Sciatic nerve (tissue), 2 donors: ENCODE measurements at places on chromosomes 16 and 17.
A peak's percentile ranks its signal among the peaks of the same experiment; 100 is the strongest.

DNA sequence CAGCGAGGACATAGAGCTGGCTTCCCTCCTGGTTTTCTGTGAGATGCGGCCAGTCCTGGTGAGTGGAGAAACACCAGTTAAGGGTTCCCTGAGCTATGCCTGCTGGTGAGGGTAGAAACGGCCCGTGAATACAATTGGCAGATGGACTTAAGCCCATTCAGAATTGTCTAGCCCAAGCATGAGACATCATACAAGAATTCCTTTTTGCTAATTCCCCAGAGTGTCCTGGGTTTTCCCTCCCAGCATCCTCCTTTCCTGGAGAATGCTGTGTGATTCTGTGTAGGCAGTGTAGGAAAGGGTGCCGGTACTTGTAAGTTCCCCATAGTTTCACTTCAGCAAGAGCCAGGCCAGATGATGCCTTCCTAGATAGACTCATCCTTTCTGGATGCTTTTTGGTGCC is 65.1 kb downstream of the SDR42E1 start:
- DNase-seq, result no peak

- DNase-seq, result no peak
Observed at GRCh38 chr17:3695723-3696411, at the start of gene P2RX5. TSS of gene P2RX5 (minus strand) at chr17:3696155. CDS start at chr17:3696005, 150 bp downstream.

DNA sequence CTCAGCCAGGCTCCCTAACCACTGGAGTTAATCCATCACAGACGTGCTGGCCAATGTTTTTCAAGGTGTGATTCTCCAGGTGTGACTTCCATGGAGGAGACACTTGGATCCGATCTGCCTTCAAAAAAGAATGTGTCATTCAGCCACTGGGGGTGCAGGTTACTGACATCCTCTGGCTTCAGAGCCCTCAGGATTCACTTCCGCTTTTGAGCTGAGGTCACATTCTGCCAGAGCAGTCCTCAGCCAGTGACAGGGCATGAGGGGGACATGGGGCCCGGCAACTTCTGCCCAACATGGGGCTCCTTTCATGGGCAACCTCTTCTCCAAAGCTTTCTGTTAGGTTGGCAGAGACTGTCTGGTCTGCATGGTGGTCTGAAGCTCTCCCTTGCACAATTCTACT is 81.4 kb downstream of the GRIN2A start:
- DNase-seq, result no peak

DNA sequence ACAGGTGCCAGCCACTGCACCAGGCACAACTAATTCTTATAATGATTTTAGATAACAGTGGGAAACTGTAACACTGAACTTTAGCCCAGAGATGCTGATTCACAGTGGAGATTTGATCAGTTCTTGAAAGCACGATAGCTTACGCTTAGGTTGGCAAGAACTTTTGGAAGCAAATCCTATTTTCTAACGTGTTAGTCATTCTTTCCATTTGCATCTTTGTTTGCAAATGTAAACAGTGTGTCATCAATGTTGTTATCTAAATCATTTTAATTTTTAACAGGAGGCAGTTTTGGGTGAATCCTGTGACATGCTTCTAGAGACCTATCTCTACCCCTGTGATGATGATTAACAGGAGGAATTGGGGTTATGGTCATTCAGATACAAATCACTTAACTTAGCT is 35.7 kb upstream of the GNA13 start:
- no peak for DNase-seq

DNA sequence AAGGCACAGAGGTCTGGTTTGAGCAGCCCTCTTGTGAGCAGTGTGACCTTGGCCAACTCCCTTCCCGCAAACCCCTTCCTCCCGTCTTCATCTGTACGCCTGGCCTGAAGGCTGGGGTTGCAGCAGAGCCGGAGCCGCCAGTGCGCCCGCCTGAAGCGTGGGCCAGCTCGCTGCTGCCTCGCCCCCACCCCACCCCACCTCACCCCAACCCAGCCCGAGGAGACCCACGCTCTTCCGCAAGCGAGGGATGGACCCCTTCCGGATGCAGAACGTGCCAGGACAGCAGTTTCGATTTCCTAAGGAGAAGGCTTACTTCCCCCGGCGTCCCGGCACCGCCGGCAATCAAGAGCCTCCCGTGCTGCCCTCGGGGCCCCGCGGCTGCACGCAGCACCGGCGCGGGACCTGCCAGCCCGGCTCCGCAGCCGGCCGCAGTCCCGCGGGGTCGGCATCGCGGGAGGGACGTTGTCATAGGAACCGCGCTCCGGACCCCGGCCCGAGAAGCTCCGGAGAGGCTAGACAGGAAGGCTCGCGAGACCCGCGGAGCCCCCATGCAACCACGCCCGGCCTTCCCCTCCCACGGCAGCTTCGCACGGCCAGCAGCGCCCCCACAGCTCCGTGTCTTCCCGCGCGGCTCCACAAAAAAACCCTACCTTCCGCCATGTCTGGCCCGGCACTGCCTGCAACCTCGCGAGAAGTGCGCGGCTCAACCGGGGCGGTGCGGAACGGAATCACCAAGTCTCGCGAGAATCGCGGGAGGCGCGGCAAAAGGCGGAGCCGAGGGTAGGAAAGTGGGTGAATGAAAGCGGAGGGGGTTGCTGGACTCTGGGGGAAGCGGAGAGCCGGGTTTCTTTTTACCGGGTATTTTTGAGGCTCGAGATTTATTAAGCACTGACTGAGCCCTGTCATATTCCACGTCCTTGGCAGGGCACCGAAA is at the start of gene ANKFY1:
Gene ANKFY1, minus strand, starts transcription at position 698 of the 934 bp plus-strand sequence. Its CDS starts 38 bp downstream, at position 660.
- DNase-seq, result peak; percentile 99

- no peak for DNase-seq
Observed at GRCh38 chr17:10668775-10669174, 11.7 kb upstream of the MYH3 start.

DNA sequence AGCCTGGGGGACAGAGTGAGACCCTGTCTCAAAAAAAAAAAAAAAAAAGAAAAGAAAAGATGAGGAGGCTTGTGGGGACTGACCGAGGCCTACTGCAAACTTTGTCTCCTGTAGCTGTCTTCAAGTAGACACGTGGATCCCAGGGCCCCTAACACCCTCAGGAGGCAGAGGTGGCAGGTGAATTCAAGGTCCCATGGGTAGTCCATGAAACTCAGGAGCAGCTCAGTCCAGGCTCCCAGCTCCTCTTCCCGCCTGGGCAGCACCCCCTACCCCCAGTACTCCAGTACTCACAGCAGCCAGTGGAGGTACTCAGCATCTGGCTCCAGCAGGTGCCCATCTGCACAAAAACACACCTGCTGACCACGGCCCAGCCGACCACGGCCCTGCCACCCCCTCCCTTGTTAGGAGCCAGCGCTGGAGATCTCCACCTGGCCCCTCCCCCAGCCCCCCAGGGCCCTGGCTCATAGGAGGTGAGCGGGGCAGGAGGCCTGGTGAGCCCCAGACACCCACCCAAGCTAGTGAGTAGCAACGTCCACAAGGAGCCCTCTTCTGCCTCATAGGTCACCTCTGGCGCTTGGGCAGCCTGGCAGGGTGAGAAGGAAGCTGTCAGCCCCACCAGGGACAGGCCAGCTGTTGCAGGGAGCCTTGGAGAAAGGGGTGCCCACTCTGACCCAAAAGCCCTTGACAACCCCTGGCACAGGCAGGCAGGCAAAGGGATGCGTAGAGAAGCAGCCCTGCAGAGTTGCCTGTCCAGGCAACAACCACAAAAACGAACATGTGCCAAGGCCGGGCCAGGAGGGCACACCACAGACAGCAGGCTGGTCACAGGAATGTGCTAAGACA is 3.8 kb downstream of the MRPL38 start:
- DNase-seq, result no peak

DNA sequence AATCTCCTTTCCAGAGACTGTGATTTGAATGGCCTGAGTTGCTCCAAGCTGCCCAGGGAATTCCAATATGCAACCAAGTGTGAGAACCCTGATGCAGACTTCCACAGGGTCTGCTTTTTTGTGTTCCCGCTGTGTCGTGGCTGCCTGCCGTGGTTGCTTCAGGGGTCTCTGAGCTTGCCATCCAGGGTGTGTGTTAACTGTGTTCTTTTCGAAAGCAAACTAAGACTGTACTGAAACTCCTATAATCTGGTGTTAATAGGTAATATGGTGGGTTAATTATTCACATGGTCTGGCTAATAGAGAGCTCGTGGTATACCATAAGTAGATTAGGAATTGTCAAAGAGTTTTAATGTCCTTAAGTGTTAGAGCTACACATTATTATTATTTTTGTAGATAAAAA is 20.7 kb downstream of the UBN1 start:
- no peak for DNase-seq

GRCh38 chr16:67663151-67663876 is 2.6 kb downstream of the PARD6A start:
- DNase-seq, result no peak

GRCh38 chr16:66549284-66550131 is at the start of gene TK2:
TSS of gene TK2 (minus strand) at chr16:66550122. CDS start at chr16:66550061, 61 bp downstream.
- peak; percentile 81 for DNase-seq
